ENCODE measurements at places on chromosomes 6 and 20. TPM values are rescaled to one million over a fixed set of nuclear protein-coding genes. Genes with fewer than 3 reads are reported as not detected.

SPTLC3 gene
- polyA plus RNA-seq = 0.05 TPM

NKAIN2 gene
- polyA plus RNA-seq = 0.03 TPM

PLN gene
- polyA plus RNA-seq = not detected

MACROD2 gene
- polyA plus RNA-seq = 0.46 TPM

CST2 gene
- polyA plus RNA-seq = not detected

TBX18 gene
- polyA plus RNA-seq = 61.8 TPM

DCBLD1 gene
- polyA plus RNA-seq = 30.2 TPM

SOX18 gene
- polyA plus RNA-seq = 21.8 TPM

HNF4A gene
- not detected for polyA plus RNA-seq

CLVS2 gene
- not detected for polyA plus RNA-seq

LHFPL5 gene
- polyA plus RNA-seq = not detected

EYA4 gene
- not detected for polyA plus RNA-seq

CCN6 gene
- not detected for polyA plus RNA-seq

SPAG4 gene
- polyA plus RNA-seq = 12.3 TPM

LPIN3 gene
- 2.5 TPM for polyA plus RNA-seq

TFAP2D gene
- polyA plus RNA-seq = not detected

All from endothelial cell of umbilical vein (primary cell).